Liver (tissue), 10 donors: ENCODE measurements at places on chromosomes 6 and 20. TPM values are rescaled to one million over a fixed set of nuclear protein-coding genes. Genes with fewer than 3 reads are reported as not detected.

The RIPPLY2 gene
- not detected for polyA plus RNA-seq

The HCK gene
- 1.8 TPM for polyA plus RNA-seq

The THBD gene
- 2.9 TPM for polyA plus RNA-seq

- H3K4me1 ChIP-seq = no peaks in the 10 kb centered on the region
- DNase-seq = no peak
- no peaks in the 10 kb centered on the region for H3K36me3 ChIP-seq
- no peak overlapping the region for H3K4me3 ChIP-seq
- no peaks in the 10 kb centered on the region for H3K27me3 ChIP-seq
Measured at GRCh38 chr20:50630578-50631263, 60.6 kb downstream of the RIPOR3 start.

- no peaks in the 10 kb centered on the region for H3K27me3 ChIP-seq
- DNase-seq = peak; percentile 62
Measured at GRCh38 chr20:63625771-63626423, 1.0 kb downstream of the GMEB2 start.
